Stimulated activated CD4-positive, alpha-beta T cell treated with anti-CD3 and anti-CD28 coated beads, Interleukin-12 subunit alpha, Interleukin-12 subunit beta, amount 100 ng/mL, for 24 hours (primary cell): ENCODE measurements at places on chromosomes 2 and 18.

GRCh38 chr2:240593026-240593702 lies 6.6 kb downstream of the CAPN10 start:
- DNase-seq, result no peak

GRCh38 chr2:165895974-165896373 lies 57.6 kb downstream of the TTC21B start:
- DNase-seq, result no peak

- no peak for DNase-seq
Observed at GRCh38 chr2:75047189-75047991, 88.9 kb downstream of the POLE4 start.

DNA sequence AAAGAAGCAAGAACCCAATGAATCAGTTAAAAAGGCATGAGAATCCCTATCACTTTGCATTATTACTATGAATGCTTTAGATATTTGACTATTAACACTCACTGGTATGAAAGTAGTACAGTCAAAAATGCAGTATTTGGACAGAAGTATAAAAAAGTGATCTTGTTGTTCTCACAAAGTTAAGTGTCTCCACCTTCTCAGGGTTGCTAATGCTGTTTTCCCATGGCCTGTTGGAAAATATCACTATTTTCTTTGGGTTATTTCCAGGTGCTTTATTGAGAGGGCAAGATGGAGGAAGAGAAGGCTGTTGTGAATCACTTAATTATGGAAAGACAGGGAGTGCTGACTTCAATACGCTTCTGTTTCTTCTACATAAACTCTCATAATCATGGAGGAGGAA lies 13.6 kb upstream of the CREB1 start:
- DNase-seq, result no peak

DNA sequence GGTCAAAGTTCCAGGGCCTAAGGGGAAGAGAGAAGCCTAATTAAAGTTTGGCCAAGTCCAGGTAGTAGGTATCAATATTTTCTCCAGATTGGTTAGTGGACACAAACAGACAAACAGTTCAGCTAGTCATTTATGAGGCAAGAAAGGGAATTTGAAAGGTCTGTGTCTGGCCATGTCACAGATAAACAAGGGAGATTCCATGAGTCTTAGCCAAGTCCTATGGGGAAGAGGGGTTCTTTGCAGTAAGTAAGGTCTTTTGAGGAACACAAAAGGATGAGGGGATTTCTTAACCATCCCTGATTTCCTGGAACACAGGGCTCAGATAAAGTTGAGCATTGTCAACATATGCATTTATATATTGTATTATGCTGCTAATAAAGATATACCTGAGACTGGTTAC lies 310.8 kb downstream of the PLCL1 start:
- no peak for DNase-seq

DNA sequence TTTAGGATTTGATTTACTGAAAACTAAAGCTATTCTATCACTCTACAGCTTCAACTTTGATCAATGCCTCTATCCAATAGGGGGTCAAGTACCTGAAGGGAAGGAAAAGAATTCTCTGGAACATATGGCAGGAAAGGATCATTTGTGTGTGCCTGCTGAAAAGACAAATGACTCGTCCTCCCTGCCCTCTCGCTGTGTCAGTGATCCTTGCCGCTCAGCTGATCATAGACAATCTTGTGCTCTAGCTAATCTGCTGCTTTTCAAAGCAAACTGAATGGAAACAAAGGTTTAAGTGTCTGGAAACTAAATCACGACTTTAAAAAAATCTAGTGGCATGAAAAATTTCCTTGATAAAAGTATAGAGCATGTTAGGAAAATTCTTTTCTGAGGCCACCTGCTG lies 75.6 kb upstream of the CPO start:
- DNase-seq, result no peak

- no peak for DNase-seq
Observed at GRCh38 chr2:144505245-144505831, 14.6 kb downstream of the ZEB2 start.

DNA sequence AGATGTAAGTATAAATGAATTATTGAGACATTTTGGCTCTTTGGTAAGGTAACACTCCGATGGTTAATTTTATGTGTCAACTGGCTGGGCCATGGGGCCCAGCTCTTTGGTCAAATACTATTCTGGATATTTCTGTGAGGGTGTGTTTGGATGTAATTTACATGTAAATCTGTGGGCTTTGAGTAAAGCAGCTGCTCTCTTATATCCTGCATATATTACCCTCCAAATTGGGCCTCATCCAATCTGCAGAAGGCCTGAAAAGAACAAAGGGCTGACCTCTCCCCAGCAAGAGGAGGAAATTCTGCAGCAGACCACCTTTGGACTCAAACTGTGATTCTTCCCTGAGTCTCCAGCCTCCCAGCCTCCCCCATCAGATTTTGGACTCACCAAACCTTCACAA lies 464.1 kb downstream of the PLCL1 start:
- DNase-seq, result no peak

GRCh38 chr2:17749753-17750438 lies 3.7 kb downstream of the SMC6 start:
- no peak for DNase-seq

GRCh38 chr18:13890761-13891361 lies 24.5 kb downstream of the MC2R start:
- no peak for DNase-seq

DNA sequence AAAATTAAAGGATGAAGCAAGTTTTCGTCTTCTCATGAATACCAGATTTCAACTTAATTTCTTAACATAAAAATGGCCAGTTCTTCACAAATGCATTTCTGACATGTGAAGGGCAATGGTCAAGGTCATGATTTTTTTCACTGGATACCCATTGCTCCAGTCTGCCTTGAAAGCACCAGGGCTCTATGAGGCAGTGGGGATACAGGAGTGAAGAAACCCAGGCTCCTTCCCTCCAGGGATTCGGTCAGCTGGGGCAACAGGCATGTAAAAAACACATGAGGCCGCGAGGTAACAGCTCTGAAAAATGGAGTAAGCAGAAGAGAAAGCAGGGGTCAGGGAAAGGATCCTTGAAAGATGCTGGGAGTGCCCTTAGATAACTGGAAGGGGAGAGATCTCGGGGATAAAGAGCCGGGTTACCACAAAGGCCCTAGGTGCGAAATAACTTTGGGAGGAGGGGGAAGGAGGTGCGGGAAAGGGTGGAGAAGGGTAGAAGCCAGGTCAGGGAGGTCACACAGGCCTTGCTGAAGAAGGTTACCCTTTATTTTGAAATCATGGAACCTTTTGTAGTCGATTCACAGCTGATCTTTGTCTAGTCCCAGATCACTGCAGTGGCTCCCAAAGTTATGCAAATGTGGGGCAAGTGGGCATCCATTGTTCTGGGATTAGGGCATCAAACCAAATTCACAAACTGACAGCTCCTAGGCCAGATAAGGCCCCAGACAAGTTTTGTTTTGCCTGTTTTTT lies 5.2 kb upstream of the SPRED2 start:
- DNase-seq, result no peak

- no peak for DNase-seq
Observed at GRCh38 chr2:33204945-33205344, 258.2 kb downstream of the LTBP1 start.

DNA sequence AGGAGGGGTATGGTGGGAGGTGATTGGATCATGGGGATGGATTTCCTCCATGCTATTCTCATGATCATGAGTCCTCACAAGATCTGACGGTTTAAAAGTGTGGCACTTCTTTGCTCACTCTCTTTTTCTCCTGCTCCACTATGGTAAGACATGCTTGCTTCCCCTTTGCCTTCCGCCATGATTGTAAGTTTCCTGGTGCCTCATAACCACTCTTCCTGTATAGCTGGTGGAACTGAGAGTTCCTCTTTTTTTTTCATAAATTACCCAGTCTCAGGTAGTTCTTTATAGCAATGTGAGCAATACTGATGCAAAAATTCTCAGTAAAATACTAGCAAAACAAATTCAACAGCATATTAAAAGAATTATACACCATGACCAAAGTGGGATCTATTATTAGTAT lies 728.5 kb upstream of the SLC8A1 start:
- no peak for DNase-seq

DNA sequence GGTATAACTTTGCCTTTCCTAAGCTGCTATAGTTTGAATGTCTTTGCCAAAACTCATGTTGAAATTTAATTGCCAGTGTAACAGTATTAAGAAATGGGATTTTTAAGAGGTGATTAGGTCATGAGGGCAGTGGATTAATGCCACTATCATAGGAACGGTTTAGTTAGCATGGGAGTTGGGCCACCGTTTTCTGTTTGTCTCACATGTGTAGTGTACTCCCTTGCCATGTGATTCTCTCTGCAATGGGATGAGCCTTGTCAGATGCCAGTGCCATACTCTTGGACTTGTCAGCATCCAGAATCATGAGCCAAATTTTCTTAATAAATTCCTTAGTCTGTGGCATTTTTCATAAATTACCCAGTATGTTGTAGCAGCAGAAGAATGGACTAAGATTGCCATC lies 388.9 kb upstream of the RGPD4 start:
- no peak for DNase-seq

GRCh38 chr2:175030380-175031271 lies 25.4 kb upstream of the CHN1 start:
- DNase-seq, result no peak

DNA sequence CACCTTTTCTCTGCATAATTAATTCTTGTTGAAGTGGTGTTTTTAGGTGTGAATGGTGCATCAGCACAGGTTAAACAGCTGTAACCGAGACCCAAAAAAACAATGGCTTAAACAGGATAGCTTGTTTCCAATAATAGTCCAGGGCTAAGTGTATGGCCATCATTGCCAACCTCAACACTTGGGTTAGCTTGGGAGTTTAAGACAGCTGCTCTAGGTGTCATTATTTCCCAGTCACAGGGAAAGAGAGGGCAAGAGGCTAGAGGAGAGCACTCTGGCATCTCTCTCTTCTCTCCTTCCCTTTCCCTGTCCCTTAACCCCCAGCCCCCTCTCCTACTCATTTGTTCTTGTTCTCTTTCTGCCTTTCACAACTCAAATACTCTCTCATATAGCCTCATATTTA lies 21.1 kb downstream of the BIRC6 start:
- no peak for DNase-seq

DNA sequence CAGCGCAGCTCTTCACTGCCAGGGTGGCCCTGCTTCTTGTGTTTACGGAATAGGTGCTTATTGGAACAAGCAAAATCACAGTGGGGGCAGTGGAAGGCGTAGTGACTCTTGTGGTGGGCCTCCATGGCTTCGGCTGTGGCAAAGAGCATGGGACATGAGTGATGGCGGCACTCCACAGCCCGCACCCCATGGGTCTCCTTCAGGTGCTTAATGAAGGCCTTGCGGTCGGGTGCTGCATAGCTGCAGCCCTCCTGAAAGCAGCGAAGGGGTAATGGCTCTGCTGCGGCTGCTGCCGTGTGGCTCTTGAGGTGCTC lies 10.7 kb downstream of the ZNF142 start:
- no peak for DNase-seq

GRCh38 chr2:97911922-97912575 lies 83.7 kb downstream of the TMEM131 start:
- DNase-seq, result no peak

DNA sequence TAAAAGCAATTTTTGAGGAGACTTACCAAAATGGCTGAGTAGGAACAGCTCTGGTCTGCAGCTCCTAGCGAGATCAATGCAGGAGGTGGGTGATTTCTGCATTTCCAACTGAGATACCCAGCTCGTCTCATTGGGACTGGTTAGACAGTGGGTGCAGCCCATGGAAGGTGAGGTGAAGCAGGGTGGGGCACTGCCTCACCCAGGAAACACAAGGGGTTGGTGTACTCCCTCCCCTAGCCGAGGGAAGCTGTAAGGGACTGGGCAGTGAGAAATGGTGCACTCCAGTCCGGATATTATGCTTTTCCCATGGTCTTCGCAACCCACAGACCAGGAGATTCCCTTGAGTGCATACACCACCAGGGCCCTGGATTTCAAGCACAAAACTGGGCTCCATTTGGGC lies 419.0 kb downstream of the NUP35 start:
- no peak for DNase-seq

DNA sequence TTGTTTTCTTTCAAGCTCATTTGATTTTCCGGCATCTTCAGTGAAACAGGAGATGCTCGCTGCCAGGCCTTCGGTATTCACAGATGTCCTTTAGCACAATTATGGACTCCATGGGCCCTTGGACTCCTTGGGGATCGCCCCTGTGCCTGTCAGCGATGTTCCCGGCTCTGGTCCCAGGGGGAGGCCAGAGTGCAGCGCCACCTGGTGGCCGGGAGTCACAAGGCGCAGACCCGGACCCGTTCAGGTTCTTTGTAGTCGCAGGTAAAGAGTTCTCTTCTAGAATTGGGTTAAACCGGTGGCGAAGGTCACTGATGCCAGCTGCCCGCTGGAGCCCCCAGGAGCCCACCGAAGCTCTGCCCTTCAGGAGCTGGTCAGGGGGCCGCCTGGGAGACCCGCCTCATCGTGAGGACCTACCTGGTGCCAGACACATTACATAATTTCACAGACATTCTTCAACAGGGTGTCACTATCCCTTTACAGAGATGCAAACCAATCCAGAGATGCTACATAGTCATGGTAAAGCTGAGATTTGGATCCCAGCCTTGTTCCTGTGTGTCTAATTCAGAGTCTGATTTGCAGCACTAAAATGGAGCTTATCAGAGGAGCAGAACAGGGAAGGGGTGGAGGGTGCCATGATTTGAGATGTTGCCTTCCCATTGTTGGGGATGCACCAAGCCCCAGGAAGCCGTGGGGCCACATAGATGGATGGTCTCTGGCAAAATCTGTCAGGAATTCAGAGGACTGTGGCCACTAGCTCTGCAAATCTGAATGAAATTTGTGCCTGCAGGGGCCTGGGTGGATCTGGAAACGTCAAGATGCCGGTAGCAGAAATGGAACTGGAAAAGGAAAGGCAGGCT lies 6.0 kb upstream of the INPP5D start:
- DNase-seq, result peak; percentile 73

GRCh38 chr2:195572895-195573683 lies 83.9 kb upstream of the SLC39A10 start:
- no peak for DNase-seq

DNA sequence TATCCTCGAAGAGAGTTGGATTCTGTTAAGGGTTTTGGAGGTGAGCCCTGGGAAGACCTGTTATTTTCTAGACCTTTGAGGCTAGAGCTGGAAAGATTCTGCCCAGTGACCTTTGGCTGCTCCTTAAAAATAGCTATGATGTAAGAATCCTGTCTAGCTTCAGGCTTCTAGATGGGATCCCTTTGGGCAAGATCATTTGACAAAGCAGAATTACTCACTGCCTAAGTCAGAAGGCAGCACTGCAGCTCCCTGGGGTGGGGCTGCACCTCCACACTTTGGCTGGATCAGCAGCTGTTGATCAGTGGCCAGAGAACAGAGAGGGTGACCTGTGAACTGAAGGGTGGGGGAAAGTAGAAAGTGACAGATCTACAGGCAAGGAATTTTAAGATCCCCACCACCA lies 103.8 kb downstream of the ASAP2 start:
- DNase-seq, result no peak

GRCh38 chr2:33907866-33908265 lies 308.8 kb upstream of the FAM98A start:
- no peak for DNase-seq

- no peak for DNase-seq
Observed at GRCh38 chr2:45128580-45128997, 119.3 kb upstream of the SIX2 start.
